ENCODE measurements at places on chromosomes 6 and 20.

DNA sequence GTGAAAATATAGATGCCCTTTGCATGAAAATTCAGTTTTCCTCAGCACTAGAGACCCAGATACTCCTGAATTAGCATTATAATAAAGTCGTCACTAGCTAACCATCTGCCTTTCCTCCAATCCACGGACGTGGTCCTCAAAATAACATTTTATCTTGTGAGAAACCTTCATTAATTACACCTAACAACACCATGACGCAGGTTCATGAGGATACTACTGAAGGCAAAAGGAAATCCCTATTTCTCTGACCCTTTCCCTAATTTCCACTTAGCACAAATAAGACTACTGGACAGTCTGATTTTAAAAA is 1.3 kb upstream of the PNISR start:
- no peak for DNase-seq

GRCh38 chr6:69487688-69488087 is 309.1 kb downstream of the LMBRD1 start:
- DNase-seq = no peak

DNA sequence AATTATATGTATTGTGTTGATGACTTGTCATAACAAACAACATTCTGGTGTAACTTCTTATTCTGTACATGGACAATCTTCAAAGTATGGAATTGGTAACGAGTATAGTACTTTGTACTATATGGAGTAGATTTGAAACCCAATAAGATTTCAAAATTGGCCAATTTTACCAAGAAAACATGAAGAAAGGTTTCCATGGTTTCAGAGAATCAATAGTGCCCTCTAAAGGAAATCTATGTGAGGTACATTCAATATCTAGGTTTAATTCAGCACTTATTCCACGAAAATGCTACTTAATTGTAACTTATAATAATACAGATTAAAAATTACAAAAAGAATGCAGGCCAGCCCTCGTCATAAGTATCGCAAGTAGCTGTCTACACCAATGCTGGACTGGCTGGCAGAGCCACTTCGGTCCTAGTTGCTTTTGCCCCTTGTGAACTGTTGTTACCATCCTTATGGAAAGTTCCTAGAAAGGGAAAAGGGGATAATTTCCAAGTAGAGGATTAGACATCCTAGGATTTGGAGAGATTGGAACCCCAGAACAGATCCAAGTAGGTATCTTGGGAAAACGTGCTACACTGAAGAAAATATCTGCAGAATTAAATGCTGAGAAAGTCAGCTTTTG is 70.9 kb downstream of the LCA5 start:
- DNase-seq = no peak

DNA sequence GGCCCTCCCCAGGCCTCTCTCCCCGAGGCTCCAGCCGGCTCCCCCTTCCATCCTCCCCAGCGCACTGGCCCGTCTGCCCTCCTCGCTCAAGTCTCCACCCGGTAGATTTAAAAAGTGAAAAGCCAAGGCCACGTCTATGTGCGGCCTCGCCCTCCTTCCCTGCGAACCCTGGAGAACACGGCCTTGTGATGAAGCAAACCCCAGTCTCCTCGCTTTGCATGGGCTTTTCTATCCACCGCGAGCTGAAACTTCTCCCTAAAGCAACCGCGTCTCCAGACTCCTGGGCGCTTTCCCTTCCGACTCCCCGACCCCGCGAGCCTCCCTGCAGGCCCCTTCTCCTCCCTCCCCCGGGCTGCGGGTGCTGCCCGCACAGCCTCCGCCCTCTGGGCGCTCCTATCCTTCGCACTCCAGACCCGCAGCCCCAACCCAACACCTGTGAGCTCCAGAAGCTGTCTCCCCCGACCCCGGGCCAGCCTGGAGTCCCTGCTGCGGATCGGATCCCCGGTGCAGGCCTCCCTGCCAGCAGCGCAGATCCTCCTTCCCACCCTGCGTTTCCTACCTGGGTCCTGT is 265.2 kb upstream of the QKI start:
- no peak for DNase-seq

- no peak for DNase-seq
Measured at GRCh38 chr20:3405696-3406358, 1.6 kb downstream of the DNAAF9 start.

DNA sequence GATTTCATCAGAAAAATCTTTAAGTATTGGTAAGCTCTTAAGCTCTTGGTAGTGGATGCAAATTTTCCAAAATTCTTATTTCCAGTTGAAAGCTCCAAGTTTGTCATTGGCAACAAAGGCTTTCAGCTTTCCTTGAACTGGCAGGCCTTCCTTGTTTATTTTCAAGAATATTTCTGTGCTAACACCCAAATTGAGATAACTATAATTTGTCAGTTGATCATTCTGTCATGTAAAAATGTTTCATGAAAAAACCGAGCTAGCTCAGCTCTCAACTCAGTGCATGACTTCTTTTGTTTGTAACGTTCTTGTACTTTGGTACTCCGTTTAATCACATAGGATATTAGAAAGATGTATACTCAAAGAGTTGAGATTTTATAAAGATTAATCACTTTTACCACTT is 38.9 kb upstream of the CALHM6 start:
- DNase-seq = no peak

- no peak for DNase-seq
Measured at GRCh38 chr20:45972500-45973183, 639 bp upstream of the ZNF335 start.

DNA sequence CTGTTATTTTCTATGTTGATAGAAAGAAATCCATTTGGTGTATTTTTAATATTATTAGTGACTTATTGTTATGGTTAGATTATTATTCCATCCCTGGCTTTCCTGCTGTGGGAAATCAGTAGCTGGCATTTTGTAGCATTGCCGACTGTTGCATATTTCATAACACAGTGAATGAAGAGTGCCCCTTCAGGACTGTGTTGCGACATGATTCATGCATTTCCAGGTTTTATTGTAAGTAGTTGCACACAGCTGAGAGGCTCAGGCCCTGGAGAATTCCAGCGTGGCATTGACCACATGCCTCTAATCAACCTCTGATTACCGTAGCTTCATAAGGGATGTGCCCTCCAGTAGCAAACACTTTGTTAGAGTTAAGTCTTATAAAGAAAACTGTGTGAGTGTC is 263.9 kb downstream of the FARS2 start:
- no peak for DNase-seq

- DNase-seq = no peak
Measured at GRCh38 chr6:48552905-48553304, 441.9 kb upstream of the PTCHD4 start.

DNA sequence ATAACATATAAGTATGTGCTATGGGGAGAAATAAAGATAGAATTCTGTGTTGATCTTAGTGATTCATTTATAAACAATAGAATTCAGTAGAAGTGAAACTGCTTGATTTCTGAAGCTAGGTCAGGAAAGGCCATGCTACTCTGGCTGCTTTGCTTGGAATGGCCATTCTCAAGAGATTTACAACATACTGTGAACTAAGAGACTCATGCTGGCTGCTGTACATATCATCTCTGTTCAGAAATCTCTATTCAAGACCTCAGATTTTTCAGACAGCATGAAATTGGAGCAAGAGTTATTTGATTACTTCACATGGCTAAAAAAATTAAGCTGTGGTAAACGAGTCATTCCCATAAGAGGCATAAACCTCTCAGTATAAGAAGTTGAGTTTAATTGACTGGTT is 662.6 kb downstream of the BCKDHB start:
- DNase-seq = no peak

- no peak for DNase-seq
Measured at GRCh38 chr20:56443654-56444540, 24.5 kb upstream of the RTF2 start.
